ENCODE measurements at places on chromosomes 12 and 14.

GRCh38 chr14:39316830-39317553, 83.3 kb downstream of the MIA2 start:
- no peak for DNase-seq

GRCh38 chr12:4145990-4146859, 127.3 kb upstream of the CCND2 start:
- DNase-seq, result no peak

- no peak for DNase-seq
Observed at GRCh38 chr12:102504871-102505270, 24.5 kb upstream of the IGF1 start.

DNA sequence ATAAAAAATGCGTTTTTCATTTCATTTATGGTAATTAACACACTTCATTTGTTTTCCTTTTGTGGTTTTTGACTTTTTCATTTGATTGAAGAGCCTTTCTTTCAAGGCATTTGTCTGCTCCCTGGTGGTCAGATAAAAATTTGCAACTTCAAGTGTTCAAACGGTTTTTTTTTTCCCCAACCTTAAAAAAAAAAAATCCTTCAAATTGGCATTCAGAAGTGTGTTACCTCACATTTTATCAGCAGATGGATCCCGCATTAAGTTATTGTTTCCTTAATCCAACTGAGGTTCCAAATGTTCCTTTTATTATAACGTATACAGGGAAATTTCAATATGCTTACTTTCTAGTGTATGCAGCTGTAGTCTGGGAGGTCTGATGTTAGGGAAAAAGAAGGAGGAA, 47.2 kb downstream of the MYF5 start:
- peak; percentile 5 for DNase-seq

- no peak for DNase-seq
Observed at GRCh38 chr14:91019673-91020072, 40.8 kb downstream of the RPS6KA5 start.

DNA sequence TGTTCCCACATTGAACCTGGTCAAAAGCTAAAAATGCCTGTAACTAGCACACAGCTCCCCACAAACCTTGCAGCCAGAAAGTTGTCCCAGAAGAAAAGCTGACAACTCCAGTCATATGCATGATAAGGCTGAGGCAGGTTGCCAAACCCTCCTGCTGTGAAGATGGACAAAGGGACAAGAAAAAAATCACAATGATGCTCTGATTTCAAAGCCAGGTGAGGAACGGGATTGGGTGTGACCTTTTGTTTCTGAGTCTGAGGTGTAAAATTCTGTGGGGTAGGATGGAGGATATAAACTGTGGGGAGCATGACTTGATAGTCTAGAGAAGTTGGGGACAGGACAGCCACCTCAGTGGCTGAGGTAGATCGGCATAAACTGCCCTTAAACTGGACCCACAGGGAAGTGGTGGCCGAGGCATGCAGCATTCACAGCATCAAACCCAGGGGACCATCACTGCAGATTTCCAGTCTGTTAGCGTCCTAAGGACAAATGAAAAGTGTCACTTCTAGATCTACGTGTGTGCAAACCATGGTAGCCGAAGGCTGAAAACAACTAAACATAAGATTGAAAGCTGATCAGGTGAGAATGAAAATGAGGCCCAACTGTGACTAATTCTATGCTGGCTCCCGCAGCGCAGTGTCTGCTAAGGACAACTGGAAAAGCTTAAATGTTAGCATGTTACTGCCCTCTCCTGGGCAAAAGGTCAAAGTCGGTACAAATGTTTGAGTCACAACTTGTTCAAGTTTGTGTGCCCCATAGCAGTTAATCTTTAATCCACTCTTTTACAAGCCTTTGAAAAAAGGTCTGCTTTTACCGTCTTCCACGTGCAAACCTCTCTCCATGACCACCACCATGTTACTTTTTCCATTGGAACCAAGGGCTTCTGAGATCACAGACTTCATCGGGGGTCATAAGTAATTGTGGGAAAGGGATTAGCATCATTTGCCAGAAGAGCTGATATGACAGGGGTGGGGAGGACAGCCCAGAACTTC, 39.8 kb downstream of the GRIN2B start:
- peak; percentile 10 for DNase-seq

DNA sequence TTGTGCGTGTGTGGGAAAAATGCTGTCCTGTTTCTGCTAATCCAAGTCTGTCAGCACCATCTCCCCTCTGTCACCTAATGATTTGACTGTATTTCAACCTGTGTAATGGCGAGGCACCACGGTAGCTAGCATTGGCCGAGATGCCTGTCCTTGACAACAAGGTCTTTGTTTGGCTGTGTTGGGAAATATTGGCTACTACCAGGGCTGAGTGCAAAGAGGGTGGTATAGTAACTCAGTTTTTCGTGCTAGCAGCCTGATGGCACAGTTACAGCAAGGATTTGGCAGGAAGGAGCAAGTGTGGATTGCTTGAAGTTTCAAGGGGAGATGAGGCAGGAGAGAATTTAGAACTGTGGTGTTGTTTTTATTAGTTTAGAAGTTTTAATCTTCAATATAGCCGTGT, 440.3 kb upstream of the RGS6 start:
- DNase-seq, result no peak

DNA sequence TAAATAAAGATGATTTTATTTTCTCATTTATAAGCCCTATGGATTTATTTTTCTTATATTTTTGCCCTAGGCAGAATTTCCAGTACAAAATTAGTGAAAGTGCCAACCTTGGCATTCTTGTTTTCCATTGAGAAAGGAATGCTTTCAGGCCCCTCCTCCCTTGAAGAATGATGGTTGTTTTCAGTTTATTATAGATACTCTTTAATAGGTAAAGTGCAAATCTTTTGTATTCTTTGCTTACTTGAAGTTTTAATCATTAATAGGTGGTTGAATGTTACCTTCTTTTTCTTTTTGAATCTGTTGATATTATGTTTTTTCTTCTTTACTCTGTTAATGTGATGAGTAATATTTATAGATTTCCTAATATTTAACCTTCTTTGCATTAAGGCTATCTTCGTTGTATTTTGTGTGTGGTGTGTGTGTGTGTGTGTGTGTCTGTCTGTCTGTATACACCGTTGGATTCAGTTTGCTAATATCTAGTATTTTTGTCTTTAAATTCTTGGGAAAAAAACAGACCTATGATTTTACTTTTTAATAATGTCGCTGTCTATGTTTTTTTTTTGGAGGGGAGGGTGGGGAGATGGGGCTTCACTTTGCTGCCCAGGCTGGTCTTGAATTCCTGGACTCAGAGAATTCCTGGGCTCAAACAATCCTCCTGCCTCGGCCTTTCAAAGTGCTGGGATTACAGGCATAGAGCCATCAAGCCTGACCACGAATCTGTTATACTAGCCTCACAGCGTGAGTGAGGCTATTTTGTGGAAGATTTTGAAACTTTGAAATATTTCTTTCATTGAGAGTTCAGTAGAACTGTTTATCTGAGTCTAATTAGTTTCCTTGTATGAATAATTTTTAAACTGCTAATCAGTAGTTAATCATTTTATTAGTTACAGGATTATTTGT, 13.5 kb downstream of the SRGAP1 start:
- DNase-seq, result no peak

DNA sequence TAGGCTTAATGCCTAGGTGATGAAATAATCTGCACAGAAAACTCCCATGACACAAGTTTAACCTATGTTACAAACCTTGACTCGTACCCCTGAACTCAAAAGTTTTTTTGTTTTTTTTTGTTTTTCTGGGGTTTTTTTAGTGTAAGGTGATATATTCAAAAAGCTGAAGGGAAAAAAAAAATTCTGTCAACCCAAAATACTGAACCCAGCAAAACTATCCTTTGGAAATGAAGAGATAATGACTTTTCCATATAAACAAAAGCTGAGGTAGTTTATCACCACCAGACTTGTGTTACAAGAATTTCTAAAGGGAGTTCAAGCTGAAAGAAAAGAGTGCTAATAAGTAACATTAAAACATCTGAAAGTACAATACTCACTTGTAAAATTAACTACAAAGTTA, 448.1 kb downstream of the KCNH5 start:
- no peak for DNase-seq

GRCh38 chr14:99821519-99822508, 28.6 kb downstream of the EML1 start:
- DNase-seq, result peak; percentile 29

- DNase-seq, result no peak
Observed at GRCh38 chr12:27965411-27965810, 7.1 kb downstream of the PTHLH start.

GRCh38 chr12:76055393-76055792, 23.8 kb upstream of the PHLDA1 start:
- DNase-seq, result no peak

DNA sequence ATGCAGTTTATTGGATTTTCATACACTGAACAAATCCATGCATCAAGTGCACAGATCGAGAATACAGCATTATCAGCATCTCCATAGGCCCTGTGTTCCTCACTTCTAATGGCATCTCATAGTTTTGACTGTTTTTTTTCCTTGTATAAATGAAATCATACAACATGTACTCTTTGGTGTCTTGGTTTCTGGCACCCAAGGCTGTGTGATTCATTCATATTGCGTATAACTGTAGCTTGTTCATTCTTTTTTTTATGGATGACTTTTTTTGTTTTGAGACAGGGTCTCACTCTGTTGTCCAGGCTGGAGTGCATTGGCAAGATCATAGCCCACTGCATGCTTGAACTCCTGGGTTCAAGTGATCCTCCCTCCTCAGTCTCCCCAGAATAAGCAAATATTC, 14.3 kb downstream of the RASSF8 start:
- DNase-seq, result no peak

DNA sequence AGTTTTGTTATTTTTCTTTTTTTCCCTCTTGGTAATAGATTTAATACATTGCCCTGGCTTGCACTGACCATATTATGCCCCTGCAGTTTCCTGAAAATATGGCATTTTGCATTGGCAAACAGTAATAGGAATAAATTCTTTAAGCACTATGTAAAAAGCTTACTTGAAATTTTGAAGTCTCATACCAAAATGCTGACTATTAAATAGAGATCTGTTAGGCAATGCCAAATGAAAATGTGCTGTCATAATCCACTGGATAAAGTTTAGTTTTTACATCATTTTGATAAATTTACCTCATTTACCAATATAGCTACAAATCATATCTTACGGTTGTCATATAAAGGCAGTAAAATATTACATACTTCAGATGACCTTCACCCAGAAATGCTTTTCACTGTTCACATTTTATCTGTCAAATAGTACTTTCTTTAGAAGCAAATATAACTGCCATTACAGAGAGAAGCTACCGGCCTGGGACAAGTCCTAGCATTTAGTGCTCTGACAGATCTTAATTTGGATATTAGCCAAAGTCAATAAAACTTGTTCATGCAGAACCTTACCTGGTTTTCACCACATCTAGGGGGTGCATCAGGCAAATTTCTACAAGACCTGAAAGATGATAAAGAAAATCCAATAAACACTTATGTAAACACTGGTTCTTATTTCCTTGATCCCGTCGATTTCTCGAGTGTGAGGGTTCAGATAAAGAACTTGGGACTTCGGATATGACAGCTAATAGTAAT, 212.9 kb downstream of the PAX9 start:
- DNase-seq, result no peak

- DNase-seq, result no peak
Observed at GRCh38 chr14:64549016-64549415, 745 bp upstream of the PPP1R36 start.

DNA sequence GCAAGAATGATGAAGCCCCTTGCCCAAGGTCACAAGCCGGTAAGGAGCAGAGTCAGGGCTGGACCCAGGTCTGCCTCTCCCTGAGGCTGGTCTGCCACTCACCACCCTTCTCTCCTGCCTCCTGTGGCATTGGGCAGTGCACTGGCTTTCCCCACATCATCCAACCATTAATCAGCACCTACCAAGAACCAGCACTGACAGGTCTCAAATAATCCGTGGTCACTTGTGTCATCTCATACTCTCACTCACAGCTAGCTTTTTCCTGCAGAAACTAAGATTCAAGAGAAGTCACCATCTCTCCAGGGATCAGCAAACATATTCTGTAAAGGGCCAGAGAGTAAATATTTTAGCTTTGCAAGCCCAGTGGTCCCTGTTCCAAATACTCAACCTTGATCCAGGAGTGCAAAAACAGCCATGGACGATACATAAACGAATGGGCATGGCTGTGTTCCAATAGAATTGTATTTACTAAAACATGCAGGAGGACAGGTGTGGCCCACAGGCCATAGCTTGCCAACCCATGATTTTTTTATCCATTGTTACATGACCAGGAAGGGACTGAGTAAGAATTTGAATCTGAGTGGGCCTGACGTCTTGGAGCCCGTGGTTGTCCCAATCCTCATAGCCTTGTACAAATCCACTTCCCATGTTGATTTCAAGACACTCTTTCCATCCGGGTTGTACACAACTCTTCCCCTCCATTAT, 374.2 kb downstream of the BCL11B start:
- DNase-seq, result no peak

DNA sequence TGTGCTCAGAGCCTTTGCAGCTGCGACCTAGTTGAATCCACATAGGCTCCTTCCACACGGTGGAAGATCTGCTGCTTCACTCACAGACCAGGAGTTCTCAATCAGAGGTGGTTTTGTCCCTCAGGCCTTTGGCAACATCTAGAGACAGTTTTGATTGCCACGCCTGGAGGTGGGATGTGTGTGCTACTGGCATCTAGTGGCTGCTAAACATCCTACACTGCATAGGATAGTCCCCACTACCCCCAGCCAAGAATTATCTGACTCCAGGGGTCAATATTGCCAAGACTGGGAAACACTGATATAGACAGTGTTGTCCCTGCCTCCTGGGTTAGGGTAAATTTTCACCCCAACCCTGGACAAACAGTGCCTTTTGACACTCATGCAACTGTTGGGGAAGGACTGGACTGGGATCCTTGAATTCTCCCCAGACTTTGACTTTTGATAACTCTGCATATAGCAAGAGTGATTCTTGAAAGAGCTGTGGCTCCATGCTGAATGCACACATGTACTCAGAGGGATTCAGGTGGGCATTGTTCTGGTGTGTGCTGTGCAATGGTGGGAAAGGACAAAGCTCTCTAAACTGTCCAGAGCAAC, 39.8 kb downstream of the BAZ2A start:
- peak; percentile 43 for DNase-seq

All from DND-41 (cell line).